ENCODE measurements at places on chromosomes 16 and 17.

GRCh38 chr17:28948873-28949184, 2.5 kb downstream of the PHF12 start:
- H3K4me1 ChIP-seq: peaks cover 48% of the 10 kb centered on the region
- H3K27ac ChIP-seq: peak overlapping the region; percentile 93
- no peak for DNase-seq
- no peaks in the 10 kb centered on the region for H3K27me3 ChIP-seq
- H3K36me3 ChIP-seq: no peaks in the 10 kb centered on the region

DNA sequence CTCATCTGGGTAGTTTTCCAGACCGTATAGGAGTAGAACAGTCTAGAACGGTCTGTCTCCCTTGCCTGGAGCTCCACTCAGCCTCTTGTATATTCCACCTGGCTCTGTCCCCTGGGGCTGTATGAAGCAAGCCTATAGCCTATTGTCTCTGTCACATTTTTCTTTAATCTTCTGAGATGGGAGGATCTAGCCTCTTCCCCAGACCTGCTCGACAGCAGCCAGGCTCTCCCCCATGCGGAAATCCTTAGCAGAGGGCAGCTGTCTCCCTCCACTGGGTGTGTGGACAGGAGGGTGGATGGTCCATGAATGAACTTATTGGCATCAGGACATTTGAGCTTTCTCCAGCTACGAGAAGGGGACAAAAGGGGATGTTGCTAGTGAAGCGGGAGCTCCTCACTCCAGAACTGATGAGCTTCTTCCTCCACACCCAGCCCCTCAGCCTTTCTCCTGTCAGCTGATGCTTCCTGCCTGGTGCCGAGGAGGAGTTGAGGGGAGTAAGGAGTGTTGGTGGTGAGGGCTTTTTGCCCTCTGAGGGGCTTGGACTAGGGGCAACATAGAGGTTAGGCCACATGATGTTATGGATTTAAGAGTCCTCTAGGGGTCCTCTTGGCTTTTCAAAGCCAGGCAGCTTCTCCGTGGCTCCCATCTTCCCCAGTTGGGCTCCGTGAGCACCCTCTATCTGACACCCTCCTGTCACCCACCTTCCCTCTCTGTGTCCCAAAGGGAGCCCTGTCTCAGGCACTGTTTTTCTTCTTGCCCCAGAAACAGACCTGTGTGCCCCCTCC, 28.0 kb downstream of the ARHGAP23 start:
- H3K4me1 ChIP-seq: peaks cover 63% of the 10 kb centered on the region
- no peak overlapping the region for H3K4me3 ChIP-seq
- no peak for DNase-seq
- H3K36me3 ChIP-seq: peaks cover 34% of the 10 kb centered on the region
- H3K27me3 ChIP-seq: no peaks in the 10 kb centered on the region

DNA sequence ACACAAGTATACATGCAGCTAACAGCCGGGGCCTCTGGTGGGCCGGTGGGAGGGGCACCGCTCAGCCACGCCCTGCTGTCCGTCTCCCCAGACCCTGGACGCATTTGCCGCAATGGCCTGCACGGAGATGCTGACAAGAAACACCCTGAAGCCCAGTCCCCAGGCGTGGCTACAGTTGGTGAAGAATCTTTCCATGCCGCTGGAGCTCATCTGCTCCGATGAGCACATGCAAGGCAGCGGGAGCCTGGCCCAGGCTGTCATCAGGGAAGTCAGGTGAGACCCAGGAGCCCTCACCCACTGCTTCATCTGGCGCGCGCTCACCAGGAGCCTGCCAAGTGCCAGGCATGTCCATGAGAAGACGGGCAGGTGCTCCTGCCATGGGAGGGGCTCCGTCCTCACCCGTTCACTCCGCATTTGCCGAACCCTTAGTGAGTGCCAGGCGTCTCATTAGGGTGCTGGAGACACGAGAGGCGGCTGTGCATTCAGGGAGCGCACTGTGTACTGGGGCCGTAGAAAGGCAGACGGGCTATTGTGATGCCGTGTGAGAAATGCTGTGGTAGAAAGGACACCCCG, 51.4 kb upstream of the ENDOV start:
- H3K27me3 ChIP-seq: no peaks in the 10 kb centered on the region
- peaks cover 91% of the 10 kb centered on the region for H3K36me3 ChIP-seq
- DNase-seq: no peak

GRCh38 chr17:57881143-57881542, 31.3 kb upstream of the MRPS23 start:
- peak overlapping the region; percentile 19 for H3K27ac ChIP-seq
- no peak for DNase-seq
- H3K4me1 ChIP-seq: peaks cover 33% of the 10 kb centered on the region
- peaks cover 9% of the 10 kb centered on the region for H3K36me3 ChIP-seq
- H3K4me3 ChIP-seq: no peak overlapping the region

GRCh38 chr16:25172831-25173230, 43.9 kb upstream of the AQP8 start:
- H3K36me3 ChIP-seq: peaks cover 85% of the 10 kb centered on the region
- no peaks in the 10 kb centered on the region for H3K4me1 ChIP-seq
- H3K27me3 ChIP-seq: no peaks in the 10 kb centered on the region
- no peak overlapping the region for H3K27ac ChIP-seq
- no peak overlapping the region for H3K4me3 ChIP-seq
- DNase-seq: peak; percentile 15

DNA sequence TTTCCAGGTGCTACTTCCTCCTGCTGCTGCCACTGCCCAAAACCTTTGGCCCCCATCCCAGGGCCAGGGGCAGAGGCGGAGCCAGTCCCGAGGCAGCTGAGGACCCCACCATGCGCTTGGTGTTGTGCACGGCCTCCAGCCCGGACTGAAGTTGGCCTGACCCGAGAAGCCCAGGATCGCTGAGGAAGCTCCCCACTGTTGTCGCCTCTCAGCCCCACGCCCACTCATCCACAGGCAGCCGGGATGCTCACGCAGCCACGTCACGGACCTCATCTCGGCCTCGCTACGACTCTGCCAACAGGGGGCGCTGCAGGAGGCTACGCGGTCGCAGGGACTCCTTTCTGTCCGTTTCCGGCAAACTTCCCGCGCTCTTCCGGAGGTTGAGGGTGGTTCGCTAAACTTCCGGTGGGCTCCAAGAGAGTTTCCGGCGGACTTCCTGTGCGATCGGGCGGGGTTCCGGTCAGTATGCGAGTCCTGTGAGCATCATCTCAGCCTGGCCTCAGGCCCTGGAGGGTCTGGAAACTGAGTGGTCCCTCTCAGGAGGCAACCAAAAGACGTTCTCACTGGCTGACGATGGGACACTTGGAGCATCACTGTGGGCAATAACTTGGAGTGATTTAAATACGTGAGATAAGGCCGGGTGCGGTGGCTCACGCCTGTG, 12.4 kb downstream of the ZG16B start:
- H3K36me3 ChIP-seq: no peaks in the 10 kb centered on the region
- peak overlapping the region; percentile 26 for H3K4me3 ChIP-seq
- no peak overlapping the region for H3K27ac ChIP-seq
- H3K27me3 ChIP-seq: peaks cover 15% of the 10 kb centered on the region
- peak; percentile 76 for DNase-seq

- H3K36me3 ChIP-seq: peaks cover 4% of the 10 kb centered on the region
- no peaks in the 10 kb centered on the region for H3K27me3 ChIP-seq
- DNase-seq: no peak
These were observed 1.6 kb downstream of the KIF22 start for GRCh38 chr16:29791845-29792807.

GRCh38 chr17:81076141-81076679, 41.3 kb downstream of the BAIAP2 start:
- H3K4me1 ChIP-seq: peaks cover 45% of the 10 kb centered on the region
- no peaks in the 10 kb centered on the region for H3K27me3 ChIP-seq
- peaks cover 34% of the 10 kb centered on the region for H3K36me3 ChIP-seq
- no peak overlapping the region for H3K27ac ChIP-seq

GRCh38 chr17:373613-374230, 21.1 kb upstream of the RPH3AL start:
- peaks cover 2% of the 10 kb centered on the region for H3K4me1 ChIP-seq
- H3K4me3 ChIP-seq: no peak overlapping the region
- no peaks in the 10 kb centered on the region for H3K27me3 ChIP-seq
- H3K27ac ChIP-seq: no peak overlapping the region
- no peaks in the 10 kb centered on the region for H3K36me3 ChIP-seq

DNA sequence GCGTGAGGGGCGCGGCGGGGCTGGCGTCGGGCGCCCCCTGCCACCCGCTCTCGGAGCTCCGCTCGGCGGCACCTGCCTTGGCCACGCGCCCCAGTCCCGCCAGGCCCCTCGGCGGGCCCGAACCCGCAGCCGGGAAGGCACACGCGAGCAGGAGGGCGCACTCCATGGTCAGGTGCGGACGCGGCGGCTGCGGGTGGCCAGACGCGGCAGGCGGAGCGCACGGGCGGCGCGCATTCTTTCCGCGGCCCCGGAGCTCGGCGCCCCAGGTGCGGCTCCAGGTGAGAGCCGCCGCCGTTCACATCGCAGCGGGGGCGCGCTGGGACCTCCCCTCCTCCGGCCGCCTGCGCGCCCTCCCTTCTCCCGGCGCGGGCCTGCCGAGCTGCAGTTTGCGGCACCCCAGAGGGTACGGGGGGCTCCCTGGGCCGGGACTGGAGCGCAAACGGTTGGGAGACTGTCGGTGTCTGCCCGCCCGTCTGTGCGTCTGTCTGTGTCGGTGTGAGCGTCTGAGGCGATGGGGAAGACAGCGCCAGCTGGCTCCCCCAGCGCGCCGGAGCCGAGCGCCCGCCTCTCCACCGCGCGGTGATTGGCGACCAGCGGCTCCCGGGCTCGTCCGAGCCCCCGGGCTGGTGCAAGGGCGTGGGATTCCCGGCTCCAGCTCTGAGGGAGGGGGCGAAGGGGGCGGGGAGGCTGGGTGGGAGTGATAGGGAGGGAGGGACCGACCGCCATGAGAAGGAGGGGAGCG, at the start of gene ADAMTS18:
Gene ADAMTS18 (minus strand): TSS at position 505 of the 742 bp plus-strand sequence. CDS start 339 bp downstream, at position 166.
- no peaks in the 10 kb centered on the region for H3K36me3 ChIP-seq
- no peak within 1 kb of the TSS for H3K27ac ChIP-seq
- peaks cover 65% of the 10 kb centered on the region for H3K27me3 ChIP-seq
- H3K4me3 ChIP-seq: peak within 1 kb of the TSS; percentile 35

GRCh38 chr16:28283798-28284577, 8.3 kb upstream of the SBK1 start:
- no peaks in the 10 kb centered on the region for H3K36me3 ChIP-seq
- no peak overlapping the region for H3K27ac ChIP-seq
- no peaks in the 10 kb centered on the region for H3K4me1 ChIP-seq
- H3K4me3 ChIP-seq: no peak overlapping the region
- no peak for DNase-seq

DNA sequence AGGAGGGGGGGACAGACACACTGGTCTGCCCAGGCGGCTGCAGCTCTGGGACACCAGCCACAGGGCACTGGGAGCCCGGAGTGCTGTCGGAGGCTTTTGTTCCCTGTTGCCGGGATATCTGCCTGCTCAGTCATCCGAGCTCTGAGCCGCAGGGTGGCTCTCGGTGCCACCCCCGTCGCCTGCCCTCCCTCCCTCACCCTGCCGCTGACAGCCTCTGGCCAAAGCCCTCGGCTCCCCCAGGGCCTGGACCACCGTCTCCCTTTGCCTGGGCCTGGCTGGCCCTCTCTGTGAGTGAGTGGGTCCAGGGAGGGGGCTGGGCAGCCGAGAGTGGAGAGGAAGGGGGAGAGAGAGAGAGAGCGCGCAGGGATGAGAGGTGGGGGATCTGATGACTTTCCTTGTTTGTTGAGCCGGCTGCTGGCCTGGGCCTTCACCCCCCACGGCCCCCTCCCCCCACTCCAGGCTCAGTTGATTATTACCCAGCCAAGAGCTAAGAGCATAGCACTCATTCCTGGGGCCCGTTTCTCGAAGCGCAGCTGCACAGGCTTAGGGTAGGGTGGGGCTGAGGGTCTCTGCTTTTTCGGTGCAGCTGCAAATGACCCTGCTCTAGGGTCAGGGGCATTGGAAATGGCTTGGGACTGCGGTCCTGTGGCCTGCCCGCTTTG, 2.7 kb downstream of the FOXJ1 start:
- H3K27ac ChIP-seq: no peak overlapping the region
- peaks cover 30% of the 10 kb centered on the region for H3K4me1 ChIP-seq
- no peak overlapping the region for H3K4me3 ChIP-seq
- H3K27me3 ChIP-seq: peaks cover 58% of the 10 kb centered on the region
- H3K36me3 ChIP-seq: no peaks in the 10 kb centered on the region

- H3K27me3 ChIP-seq: peaks cover 19% of the 10 kb centered on the region
- peaks cover 30% of the 10 kb centered on the region for H3K4me1 ChIP-seq
- peak; percentile 63 for DNase-seq
These were observed at the start of gene NETO2 for GRCh38 chr16:47143677-47144558. Gene NETO2 (minus strand): TSS chr16:47143945. CDS start chr16:47143612, 333 bp downstream.

- H3K36me3 ChIP-seq: peaks cover 3% of the 10 kb centered on the region
- H3K4me3 ChIP-seq: peak overlapping the region; percentile 80
- peak overlapping the region; percentile 93 for H3K27ac ChIP-seq
- H3K27me3 ChIP-seq: no peaks in the 10 kb centered on the region
- H3K4me1 ChIP-seq: peaks cover 51% of the 10 kb centered on the region
- DNase-seq: no peak
These were observed 810 bp upstream of the GAN start for GRCh38 chr16:81313701-81314602.

DNA sequence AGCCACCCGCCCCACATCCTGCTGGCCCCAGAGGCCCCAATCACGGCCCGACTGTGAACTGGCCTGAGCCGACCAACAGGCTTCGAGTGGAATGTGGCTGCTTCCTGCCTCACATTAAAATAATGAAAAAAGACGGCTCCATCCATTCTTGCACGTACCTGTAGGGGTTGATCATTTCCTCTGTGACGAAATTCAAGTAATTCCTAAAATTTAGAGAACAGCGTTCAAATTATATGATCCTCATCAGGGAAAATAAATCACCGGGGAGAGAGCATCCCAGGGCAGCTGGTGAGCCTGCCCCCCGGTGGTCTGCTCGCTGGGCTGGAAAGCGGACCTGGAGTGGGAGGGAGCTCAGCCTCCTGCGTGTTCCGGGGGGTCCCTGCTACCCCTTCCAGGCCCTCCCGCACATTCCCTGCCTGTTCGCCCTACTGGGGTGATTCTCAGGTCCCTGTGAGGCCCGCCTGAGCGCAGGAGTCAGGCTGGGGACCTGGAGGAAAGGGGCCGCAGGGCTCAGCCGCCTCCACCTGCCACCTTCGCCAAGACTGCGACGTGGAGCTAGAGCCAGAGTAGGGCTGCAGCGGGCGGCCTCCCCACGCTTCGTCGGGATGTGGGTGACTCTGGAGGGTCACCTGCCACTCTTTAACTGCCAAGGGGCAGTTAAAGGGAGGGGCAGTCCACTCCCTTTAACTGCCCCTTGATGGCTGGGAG, 28.9 kb downstream of the SLC7A5 start:
- no peaks in the 10 kb centered on the region for H3K27me3 ChIP-seq
- peaks cover 36% of the 10 kb centered on the region for H3K36me3 ChIP-seq
- no peak for DNase-seq

DNA sequence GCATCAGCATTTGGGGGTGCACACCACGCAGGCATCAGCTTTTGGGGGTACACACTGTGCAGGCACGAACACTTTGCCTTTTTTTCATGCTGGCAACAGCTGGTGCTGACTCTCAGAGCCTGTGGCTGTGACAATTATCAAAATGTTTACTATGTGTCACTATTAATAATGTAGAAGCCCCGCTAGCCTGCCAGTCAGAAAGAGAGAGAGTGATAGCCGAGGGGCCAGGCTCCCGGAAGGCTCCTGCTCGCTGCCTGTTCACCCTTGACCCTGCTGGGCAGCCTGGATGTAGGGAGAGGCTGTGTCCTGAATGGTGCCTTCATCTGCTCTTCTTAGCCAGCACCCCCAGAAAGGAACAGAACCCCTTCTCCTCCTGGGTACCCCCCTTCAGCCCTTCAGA, 61.9 kb downstream of the SDK2 start:
- no peaks in the 10 kb centered on the region for H3K36me3 ChIP-seq
- no peak overlapping the region for H3K27ac ChIP-seq
- peaks cover 31% of the 10 kb centered on the region for H3K27me3 ChIP-seq

- H3K27ac ChIP-seq: no peak overlapping the region
- H3K4me3 ChIP-seq: no peak overlapping the region
- no peaks in the 10 kb centered on the region for H3K36me3 ChIP-seq
- H3K4me1 ChIP-seq: no peaks in the 10 kb centered on the region
- no peak for DNase-seq
- H3K27me3 ChIP-seq: no peaks in the 10 kb centered on the region
These were observed 300.5 kb downstream of the CPPED1 start for GRCh38 chr16:12503191-12503590.
